ENCODE measurements at places on chromosomes 1 and 21.
A peak's percentile ranks its signal among the peaks of the same experiment; 100 is the strongest.

DNA sequence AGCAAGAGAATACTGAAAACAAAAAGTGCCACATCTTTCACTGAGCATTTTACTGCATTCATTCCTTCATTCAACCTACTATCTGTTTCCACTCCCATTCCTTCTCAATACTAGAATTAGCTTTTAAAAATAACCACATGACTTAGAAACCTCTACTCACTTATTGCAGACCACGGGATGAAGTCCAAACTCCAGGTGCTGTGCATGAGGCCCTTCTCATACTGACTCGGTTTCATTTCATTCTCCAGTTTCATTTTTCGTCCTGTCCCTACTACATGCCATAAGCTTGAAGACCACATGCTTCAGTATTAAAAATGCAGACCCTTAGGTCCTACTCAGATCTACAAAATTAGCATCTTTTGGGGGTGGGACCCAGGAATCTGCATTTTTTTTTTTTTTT lies 2.3 kb upstream of the BACH1 start:
- no peak for DNase-seq

DNA sequence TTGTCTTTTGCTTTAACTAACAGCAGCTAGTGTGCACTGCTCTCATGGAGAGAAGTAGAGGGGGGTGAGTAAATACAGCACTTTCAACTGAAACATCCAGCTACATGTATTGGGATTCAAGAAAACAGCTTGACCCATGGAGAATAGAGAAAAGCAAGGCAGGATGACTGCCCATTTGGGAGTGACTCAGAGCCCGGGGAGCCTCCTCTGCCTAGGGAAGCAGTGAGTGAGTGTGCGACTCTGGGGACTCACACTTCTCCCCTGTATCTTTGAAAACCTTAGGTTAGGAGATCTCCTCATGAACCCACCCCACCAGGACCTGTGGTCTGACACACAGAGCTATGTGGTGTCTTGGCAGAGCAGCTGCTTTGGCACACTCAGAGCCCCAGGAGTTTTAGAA lies 82.0 kb upstream of the PTGFR start:
- no peak for DNase-seq

DNA sequence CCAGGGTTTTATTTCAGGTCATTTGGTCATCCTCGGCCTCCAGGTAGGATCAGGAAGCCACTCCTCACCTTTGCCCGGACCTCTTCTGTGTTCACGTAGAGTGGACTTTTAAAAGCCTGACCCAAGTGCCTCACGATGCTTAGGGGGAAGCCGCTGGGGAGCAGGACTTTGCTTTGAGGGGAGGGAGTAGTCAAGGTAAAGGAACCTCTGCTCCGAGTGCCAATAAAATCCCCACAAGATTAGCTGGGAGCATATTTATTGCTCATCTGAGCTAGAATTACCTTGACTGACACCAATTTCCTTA lies 603 bp upstream of the DHRS3 start:
- no peak for DNase-seq

- DNase-seq, result no peak
Observed at GRCh38 chr1:114669562-114670082, at the start of gene DENND2C. TSS of gene DENND2C (minus strand) at chr1:114670049. CDS start at chr1:114625984, 44,065 bp downstream.

GRCh38 chr1:145878724-145879123 lies 6.9 kb downstream of the ANKRD35 start:
- no peak for DNase-seq

- no peak for DNase-seq
Observed at GRCh38 chr21:24428591-24429199, 1178.6 kb downstream of the MRPL39 start.

- no peak for DNase-seq
Observed at GRCh38 chr1:48831120-48831978, 54.7 kb upstream of the BEND5 start.

- DNase-seq, result no peak
Observed at GRCh38 chr1:113146242-113147072, 73.5 kb downstream of the LRIG2 start.

GRCh38 chr1:3702528-3702927 lies 49.7 kb upstream of the CCDC27 start:
- no peak for DNase-seq

- DNase-seq, result no peak
Observed at GRCh38 chr1:2358651-2359640, 32.4 kb downstream of the MORN1 start.

GRCh38 chr1:50847303-50847702 lies 112.8 kb downstream of the FAF1 start:
- no peak for DNase-seq

DNA sequence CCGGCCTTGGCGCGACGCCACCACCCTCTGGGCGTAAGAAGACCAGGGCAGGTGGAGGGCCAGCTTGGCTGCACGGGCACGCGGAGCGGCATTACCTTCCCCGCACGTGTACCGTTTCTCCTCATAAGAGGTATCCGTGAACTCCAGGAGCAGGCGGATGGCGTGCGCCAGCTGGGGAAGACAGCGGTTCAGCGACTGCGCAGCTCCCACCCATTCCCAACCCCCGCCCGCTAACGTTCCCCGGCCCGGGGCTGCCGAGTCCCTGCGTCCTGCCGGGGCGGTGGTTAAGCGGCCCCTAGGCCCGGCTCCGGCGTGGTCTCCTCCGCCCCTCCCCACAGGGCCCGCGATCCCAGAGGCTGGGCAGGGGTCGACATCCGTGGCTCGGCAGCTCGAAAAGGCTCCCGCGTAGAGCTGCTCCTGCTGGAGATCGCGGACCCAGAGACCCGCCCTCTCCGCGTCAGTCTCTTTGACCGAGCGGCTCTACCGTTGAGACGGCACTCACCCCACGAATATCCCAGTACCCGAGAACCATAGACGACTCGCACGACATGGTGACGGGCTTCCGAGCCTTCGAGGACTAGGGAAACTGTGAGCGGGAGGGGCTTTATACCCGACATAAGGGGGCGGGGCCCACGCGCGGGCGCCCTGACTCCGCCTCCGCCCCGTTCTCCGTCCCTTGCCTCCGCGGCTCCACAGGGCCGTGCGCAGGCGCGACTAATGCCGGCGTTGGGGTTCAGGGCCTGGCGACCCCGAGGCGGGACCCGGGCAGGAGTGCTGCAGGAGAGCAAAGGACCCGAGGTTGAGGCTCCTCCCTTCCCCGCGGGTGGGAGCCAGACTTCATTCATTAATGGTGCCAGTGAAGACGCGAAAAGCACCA lies 862 bp downstream of the GSTM3 start:
- DNase-seq, result peak; percentile 67

DNA sequence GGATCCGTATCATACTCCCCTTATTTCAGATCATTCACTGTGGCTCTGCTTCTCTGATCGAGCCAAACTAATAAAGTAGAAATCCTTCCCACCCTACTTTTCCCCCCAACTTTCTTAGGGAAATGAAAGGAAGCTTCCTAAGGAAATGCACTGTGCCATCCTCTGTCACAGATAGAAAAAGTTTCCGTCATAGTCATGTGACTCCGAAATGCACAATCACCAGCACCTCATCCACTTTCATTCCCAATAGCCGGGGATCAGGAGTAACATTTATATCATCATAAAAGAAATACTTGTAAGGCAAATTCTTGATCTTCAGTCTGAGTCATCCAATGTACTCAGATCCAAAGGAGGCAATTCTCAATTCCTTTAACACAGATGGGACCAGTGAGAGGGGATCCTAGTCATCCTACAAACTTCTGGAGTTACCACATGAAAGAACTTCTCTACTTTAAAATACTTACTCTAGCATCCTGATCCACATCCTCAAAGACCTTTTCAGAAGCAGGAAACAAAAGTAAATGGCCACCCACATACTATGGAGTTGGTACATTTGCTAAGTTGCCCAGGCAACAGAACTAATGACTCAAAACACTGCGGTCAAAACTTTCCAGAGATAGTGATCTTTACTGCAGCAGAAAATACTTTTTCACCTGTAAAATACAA lies 97.8 kb upstream of the ZC3H11B start:
- no peak for DNase-seq

DNA sequence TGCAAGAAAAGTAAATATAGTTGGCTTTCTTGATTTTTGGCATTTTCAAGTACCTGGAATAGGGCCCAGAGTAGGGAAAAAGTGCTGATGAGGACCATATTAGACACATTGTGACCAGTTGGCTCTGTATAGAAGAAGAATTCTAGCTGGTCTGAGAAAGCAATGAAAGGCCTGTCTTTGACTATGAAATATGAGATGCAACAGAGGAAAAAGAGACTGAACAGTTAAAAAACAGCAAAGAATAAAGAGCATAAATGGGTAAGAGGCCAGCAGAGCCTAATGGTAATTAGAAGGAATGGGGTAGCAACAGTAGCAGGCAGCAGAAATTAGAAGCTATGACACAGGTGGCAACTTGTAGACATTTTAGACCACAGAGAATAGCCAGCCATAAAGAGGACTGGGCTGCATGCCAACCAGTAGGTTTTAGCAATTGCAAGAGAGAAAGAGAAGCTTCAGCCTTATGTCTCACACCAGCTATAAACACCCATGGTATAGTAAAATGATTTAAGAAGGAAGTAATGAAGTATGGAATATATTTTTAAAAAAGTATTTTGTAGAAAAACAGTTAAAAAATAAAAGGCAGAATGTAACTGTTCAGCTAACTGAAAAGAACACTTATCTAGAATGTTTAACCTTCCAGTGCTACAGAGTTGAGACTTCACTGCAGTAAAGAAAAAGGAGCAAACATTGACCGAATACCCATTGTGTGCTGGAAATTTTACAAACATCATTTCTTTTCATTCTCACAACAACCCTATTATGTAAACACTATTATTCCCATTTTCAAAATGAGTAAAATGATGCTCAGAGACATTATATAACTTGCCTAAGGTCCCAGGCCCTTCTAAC lies 114.1 kb downstream of the LHX4 start:
- no peak for DNase-seq

DNA sequence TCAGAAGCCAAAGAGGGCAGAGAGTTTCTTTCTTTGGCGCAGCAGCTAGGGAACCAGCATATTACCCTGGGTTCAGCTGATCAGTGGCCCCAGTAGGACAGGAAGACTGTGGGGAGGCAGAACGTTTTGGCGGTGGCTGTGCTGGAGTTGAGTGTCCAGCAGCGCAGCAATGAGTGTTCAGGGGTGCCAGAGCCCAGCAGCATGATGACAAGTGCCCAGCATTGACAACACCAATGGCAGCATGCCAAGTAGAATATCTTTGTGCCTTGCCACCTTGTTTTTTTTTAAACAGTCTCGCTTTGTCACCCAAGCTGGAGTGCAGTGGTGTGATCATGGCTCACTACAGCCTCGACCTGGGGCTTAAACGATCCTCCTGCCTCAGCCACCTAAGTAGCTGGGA lies 106.7 kb upstream of the CDC42BPA start:
- DNase-seq, result no peak

DNA sequence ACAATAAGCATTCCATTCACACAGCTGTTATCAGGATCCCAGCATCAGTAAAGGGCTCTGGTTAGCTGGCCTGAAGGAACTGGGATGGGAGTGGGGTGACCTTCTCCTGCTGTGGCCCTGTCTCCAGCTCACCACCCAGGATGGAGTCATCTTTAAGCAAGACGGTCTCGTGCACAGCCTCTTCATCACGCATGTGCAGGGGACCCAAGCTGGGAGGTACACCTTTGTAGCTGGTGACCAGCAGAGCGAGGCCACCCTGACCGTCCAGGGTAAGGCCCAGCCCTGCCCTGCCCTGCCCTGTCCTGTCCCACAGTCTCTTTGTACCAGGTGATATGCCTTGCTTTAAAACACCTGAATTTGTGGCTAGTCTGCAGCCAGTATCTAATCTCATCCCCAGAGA lies 24.3 kb downstream of the IGFN1 start:
- no peak for DNase-seq

GRCh38 chr1:28646040-28646439 lies 2.4 kb upstream of the RNU11 start:
- no peak for DNase-seq

GRCh38 chr1:174988539-174988938 lies 11.2 kb upstream of the CACYBP start:
- DNase-seq, result no peak

- DNase-seq, result no peak
Observed at GRCh38 chr1:230143534-230143933, 76.5 kb downstream of the GALNT2 start.

DNA sequence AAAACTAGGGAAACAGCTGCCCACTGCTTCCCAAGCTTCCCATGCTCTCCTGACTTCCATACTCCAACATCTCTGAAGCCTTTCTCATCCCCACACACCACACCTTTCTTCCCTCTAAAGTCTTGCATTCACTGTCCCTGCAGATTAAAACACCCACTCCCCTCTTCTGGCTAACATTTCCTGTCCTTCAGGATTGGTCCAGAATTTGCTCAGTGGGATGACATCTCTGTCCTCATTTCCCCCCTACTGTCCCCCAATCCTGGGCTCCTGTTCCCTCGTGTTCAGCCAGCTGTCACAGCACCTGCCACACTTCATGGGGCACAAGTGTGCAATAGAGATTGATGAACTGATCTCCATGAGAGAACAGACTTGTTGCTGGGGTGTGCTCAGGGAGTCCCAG lies 82.7 kb downstream of the KCND3 start:
- DNase-seq, result no peak

GRCh38 chr1:31855038-31855845 lies 39.4 kb upstream of the SPOCD1 start:
- no peak for DNase-seq

- no peak for DNase-seq
Observed at GRCh38 chr1:227032396-227032795, 92.3 kb downstream of the COQ8A start.

DNA sequence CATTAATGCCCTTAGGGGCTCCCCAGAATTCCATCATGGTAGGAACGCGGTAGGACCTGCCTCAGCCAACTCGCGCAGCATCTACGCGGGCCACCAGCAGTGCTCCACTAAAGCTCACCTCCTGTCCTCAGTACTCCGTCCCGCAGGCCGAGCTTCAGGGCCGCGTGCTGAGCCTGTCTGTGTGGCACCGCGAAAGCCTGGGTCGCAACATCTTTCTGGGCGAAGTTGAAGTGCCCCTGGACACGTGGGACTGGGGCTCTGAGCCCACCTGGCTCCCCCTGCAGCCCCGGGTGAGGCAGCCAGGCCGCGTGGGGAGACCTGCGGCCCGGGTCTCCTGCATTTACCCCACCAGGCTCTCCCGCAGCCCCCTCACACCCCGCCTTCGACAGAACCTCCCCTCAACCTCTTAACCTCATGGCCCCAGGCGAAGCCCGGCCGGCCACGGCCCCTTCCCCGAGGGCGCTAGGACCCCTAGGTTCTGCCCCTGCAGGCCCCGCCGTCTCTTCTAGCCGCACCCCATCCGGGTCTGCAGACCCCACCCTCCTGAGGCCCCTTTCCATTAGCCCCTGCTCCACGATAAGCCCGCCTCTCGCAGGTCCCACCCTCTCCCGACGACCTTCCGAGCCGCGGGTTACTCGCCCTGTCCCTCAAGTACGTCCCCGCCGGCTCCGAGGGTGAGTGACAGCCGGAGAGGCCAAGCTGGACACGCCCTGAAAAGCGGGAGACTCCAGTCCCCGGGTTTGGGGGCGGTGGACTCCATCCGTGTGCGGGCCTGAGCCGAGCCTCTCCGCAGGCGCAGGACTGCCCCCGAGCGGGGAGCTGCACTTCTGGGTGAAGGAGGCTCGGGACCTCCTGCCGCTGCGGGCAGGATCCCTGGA lies 9.1 kb downstream of the SYTL1 start:
- DNase-seq, result no peak

- no peak for DNase-seq
Observed at GRCh38 chr1:47914952-47915676, 82.1 kb downstream of the TRABD2B start.
